ENCODE measurements at places on chromosomes 1 and 21.

DNA sequence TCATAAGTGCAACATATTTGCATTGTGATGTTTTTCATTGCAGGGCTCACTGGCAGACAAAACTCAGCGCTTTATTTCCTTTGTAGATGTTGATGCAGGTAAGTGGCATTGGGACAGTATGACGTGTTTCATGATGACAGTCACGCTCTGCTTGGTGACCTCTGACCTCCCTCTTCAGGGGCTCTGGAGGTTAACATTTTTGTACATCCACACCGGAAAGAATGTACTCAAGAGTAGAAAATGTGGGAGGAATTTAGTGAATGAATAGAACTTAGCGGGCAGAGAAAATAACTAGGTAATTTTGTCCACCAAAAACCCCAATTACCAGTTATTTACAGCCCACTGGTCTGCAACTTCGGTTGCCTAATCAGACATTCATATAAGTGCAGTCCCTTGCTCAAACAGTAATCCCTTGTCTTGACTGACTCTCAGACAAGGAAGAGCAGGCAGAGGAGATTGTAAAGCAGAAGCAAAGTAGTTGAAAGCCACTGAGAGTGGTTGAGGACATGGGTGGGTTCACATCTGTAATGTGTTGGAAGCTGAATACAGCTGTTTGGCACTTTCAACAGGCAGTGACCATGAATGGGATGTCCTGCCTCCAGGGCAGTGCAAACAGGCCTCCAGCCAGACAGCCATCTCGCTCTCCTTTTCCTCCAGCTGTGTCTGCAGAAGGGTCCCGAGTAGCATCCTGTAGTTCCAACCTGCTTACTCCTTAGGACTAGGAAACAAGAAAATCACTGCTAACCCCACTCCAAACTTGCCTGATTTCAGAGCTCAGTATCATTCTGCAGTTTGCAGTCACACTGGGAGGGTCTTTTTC lies 188.9 kb downstream of the NRIP1 start:
- DNase-seq = no peak

GRCh38 chr1:111737216-111738132 lies 1.7 kb downstream of the INKA2 start:
- DNase-seq = no peak

- DNase-seq = no peak
These were observed 83.4 kb downstream of the MATN1 start for GRCh38 chr1:30639881-30640452.

- DNase-seq = no peak
These were observed 60.0 kb downstream of the MEGF6 start for GRCh38 chr1:3551290-3551678.

DNA sequence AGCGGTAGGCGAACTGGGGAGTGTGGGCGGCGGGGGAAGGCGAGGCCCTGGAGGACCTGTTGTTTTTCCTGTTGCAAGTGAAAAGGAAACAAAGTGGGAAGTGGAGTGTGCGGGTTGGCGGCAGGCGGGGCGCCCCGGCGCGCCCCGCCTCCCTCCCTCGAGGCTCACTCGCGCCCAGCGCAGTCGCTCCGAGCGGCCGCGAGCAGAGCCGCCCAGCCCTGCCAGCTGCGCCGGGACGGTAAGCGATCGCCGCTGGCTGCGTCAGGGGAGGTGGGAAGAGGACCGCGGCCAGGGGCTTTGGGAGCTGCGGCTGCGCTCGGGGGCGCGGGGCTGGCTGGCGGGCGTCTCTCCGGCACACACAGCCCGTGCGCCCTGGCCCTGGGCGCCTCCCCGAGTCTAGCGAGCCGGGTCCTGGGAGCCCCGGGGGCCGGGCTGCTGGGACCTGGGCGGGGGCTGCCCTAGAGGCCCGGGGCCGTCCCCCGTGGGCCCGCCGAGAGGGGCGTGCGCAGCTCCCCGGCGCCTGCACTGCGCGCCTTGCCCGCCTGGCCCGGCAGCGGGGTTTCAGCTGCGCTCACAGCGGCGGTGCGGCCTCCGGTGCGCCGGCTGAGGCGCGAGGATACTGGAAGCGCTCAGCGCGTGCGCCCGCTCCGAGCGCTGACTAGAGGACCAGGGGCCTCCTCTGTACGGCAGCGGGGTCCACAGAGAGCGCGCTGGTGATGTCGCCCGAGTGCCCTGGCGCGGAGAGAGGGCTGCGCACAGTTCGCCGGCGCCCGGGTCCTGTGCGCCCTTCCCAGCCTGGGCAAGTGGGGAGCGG lies at the start of gene PIK3CD:
PIK3CD (plus strand) TSS at position 167 of the 814 bp plus-strand sequence. CDS start 58,725 bp downstream, outside the sequence.
- peak; percentile 58 for DNase-seq

- peak; percentile 32 for DNase-seq
These were observed 154.1 kb downstream of the TGFBR3 start for GRCh38 chr1:91731815-91732214.

GRCh38 chr1:21495225-21495820 lies 13.9 kb upstream of the ALPL start:
- DNase-seq = no peak

GRCh38 chr1:11245904-11246719 lies 16.2 kb downstream of the MTOR start:
- DNase-seq = no peak

DNA sequence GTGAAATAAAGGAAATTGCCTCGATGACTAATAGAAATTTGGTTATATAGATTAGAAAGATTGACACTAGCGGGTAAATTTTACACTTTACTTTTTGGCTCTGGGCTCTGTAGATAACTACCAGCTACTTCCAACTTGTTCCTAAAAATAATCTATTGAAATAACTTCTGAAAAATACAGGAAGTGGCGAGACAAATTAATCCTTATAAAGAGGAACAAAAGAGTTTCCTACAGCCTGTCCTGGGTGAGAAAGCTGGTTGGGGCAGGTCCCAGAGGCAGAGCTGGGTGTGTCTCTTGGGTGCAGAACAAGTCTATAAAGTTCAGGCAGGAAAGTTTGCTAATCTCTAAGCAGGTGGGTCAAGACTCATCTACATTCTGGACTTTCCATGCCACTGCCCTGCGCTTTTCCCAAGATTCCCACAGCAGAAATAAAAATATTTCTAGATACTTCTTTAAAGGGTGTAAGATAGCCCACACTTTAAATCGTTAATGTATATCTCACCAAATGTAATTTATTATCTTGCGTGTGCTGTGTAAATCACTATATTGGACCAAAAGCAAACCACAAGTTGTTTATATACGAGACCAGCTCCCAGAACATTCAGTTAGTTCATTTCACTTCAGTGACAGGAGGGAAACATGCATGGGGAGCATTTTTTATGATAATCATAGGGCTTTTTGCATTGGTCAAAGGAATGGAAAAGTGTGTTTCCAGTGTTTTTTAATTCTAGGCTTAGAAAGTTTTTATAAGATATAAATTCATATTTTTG lies 70.1 kb upstream of the NRIP1 start:
- no peak for DNase-seq

DNA sequence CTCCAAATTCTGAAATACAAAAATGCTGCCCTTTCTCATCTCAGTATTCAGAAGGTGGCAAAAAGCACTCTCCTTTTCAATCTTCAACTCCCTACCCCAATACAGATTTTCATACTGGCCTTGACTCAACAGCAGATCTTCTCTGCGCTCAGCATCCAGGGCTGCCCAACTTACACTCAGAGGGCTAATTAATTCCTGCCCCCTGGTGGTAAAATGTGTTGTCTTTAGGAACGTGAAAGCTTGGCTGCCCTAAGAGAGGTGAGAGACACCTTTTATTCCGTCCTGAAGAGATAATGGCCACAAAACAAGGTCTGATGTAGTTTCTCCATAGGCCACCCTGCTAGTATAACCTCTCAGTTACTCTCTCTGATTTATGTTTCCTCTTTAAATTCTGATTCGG lies 25.0 kb downstream of the KRTAP24-1 start:
- DNase-seq = no peak

GRCh38 chr1:13829152-13829769 lies 129.3 kb downstream of the PRDM2 start:
- DNase-seq = no peak

- DNase-seq = no peak
These were observed at the start of gene COL11A1 for GRCh38 chr1:103108376-103109150. TSS of gene COL11A1 (minus strand) at chr1:103108522. CDS start at chr1:103108178, 344 bp downstream.

DNA sequence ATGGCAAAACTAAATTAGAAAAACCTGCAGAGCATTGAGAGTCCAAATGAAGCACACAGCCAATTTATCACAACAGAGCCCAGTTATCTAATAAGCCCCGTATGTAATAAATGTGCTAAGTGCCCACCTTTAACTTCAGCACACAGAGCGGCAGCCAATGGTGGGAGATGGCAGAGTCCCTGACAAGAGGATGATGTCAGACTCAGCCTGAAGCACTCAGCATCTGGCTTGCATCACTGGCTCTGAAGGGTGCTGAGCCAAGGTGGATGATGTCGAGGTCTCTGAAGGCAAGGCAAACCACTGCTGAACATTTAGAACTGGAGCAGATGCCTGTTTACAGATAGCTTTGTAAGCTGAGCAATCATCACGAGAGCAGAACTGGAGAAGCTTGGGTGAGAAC lies 118.3 kb downstream of the NUF2 start:
- no peak for DNase-seq

- DNase-seq = no peak
These were observed 5.3 kb upstream of the MIB2 start for GRCh38 chr1:1609822-1610485.

GRCh38 chr21:40882192-40882915 lies 35.4 kb upstream of the DSCAM start:
- DNase-seq = no peak

- peak; percentile 13 for DNase-seq
These were observed 71.0 kb downstream of the ACTL8 start for GRCh38 chr1:17826165-17826488.

DNA sequence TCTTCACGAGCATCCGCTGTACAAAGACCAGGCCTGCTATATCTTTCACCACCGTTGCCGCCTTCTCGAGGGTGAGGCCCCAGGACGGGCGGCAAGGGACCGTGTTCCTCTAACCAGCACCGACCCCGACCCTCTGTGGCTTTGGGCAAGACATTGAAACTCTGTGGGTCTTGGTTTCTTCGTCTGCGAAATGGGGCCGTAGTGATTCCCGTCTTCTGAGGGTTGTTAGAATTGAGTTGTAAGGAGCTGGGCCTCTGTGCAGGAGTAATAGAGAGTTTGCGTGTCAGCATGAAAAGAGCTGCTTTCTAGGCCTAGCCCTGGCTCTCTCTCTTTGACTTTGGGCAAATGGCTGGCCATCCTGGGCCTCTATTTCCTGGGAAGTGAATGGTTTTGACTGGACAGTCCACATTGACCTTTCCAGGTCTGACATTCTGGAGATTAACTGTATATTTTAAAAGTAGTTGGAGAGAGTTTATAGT lies 591 bp downstream of the MRPL37 start:
- DNase-seq = no peak

GRCh38 chr1:30277911-30278310 lies 445.5 kb downstream of the MATN1 start:
- peak; percentile 2 for DNase-seq

DNA sequence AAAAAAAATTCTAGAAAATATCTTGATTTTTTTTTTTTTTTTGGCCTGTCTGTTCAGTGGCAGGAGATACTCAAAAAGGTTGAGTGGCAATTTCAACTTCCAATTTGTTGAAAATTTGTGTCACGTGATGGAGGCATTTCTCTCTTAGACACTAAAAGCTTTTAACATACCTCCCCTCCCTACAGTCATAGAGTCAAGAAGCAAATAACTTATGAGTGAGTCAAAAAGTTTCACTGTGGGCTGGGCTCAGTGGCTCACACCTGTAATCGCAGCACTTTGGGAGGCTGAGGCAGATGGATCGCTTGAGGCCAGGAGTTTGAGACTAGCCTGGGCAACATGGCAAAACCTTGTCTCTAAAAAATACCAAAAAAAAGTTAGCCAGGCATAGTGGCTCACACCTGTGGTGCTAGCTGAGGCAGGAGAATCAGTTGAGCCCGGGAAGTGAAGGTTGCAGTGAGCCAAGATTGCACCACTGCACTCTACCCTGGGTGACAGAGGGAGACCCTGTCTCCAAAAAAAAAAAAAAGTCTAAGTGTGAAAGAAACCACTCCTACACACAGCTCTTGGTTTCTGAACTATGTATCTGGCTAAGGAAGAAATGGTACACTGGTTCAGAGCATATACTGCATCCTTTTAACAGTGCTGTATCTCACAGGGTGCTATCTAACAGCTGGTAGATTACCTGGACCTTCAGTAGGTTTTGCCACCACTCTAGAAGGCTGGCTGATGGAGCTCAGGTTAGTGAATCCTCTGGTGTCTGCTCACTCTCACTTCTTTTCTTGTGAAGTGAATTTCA lies 11.6 kb upstream of the BSDC1 start:
- no peak for DNase-seq

GRCh38 chr1:23108918-23109533 lies 59.6 kb downstream of the LUZP1 start:
- DNase-seq = peak; percentile 48

GRCh38 chr21:31360717-31361116 lies 16.7 kb upstream of the TIAM1 start:
- DNase-seq = no peak

DNA sequence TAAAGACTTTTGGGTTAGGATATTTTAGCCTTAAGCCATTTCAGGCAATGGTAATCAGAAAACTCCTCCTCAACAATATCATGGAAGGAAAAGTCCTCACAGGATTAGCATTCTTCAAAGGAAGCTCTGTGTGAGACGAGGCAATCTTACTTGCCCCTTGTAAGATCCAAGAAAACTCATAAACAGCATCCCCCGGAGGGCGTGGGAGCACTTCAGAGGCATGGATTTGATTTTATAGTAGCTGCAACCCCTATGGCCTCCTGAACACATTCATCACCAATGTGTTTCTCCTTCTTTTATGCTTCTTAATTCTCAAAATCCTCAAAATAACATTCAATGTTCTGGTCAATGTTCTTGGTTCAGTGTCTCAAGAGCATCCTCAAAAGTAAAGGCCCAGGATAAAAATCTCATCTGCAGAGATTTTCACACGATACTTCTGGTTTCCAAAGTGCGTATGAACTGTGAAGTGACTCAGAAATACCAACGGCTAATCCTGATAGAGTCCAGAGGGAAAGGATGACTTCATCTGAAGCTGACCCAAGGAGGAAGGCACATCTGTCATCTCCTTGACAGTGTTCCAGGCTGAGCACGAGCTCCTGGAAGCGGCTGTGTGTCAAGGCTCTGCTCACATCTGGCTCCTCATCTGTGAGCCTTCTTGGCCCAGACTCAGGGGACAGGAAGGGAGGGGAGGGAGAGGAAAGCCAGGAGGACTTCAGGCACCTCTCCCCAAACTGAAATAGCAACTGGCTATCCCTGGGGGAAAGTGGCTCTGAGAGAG lies 49.3 kb upstream of the PSEN2 start:
- no peak for DNase-seq

GRCh38 chr1:178121883-178122282 lies 28.0 kb downstream of the RASAL2 start:
- no peak for DNase-seq

- no peak for DNase-seq
These were observed 95.2 kb downstream of the PTPN14 start for GRCh38 chr1:214455971-214456867.

- DNase-seq = no peak
These were observed 367.3 kb downstream of the SMYD3 start for GRCh38 chr1:246139745-246140182.

Measured in stimulated activated naive CD8-positive, alpha-beta T cell treated with anti-CD3 and anti-CD28 coated beads, Interleukin-15, amount 100 ng/mL, for 72 hours (primary cell).